ENCODE measurements at places on chromosomes 5 and 9. TPM values are rescaled to one million over a fixed set of nuclear protein-coding genes. Genes with fewer than 3 reads are reported as not detected.
A peak's percentile ranks its signal among the peaks of the same experiment; 100 is the strongest.

RHOBTB3 gene
- 71.1 TPM for total RNA-seq

SCGB3A2 gene
- total RNA-seq, result not detected

DNA sequence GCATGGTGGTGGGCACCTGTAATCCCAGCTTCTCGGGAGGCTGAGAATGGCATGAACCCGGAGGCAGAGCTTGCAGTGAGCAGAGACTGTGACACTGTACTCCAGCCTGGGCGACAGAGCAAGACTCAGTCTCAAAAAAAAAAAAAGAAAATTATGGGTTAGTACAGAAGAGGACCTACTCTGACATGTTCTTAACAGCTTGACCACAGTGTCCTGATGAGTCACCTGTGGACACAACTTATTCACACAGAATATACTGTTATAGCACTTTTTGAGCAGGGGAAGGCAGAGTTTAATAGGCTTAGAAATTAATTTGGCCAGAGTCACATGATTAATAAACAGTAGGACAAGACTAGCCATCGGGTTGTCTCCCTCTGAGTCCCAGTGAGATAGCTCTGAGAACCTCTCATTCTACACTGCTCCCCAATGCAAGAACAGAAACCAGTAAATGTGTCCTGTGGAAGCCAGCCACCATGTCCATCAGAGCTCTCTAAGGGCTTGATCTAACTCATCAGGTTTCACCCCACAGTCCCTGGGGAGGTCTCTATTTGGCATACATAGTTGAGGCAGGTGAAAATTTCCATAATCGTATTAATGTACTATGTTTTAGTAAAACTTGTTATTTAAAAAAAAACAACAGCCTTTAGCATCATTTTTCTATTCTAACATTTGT, 1077.9 kb upstream of the C9orf72 start:
- H3K4me3 ChIP-seq, result no peak overlapping the region
- no peaks in the 10 kb centered on the region for H3K4me1 ChIP-seq
- no peaks in the 10 kb centered on the region for H3K27me3 ChIP-seq
- DNase-seq, result no peak
- no peaks in the 10 kb centered on the region for H3K36me3 ChIP-seq
- no peak overlapping the region for H3K27ac ChIP-seq

DNA sequence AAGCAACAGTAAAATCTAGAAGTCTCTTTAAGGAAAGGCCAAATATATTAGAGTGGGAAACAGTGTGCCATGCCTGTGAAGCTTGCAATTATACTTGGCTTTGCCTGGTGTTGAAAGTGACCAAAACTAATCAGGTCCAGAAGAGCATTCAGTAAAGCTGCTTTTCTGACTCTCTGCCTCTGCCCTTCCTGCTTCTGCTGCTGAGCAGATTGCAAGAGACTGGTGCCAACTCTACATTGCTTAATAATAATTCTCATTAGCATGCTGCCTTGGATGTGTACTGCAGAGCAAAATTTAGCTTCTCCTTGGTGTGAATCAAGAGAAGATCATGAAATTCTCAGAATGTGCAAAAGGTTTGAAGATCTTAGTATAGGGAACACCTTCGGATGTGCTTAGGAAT, 120.4 kb upstream of the RFX3 start:
- H3K4me3 ChIP-seq, result no peak overlapping the region
- no peak overlapping the region for H3K27ac ChIP-seq
- no peaks in the 10 kb centered on the region for H3K36me3 ChIP-seq
- no peaks in the 10 kb centered on the region for H3K27me3 ChIP-seq
- H3K4me1 ChIP-seq, result no peaks in the 10 kb centered on the region

CCDC192 gene
- not detected for total RNA-seq

GRCh38 chr5:81183811-81184748, 49.0 kb upstream of the CKMT2 start:
- no peak overlapping the region for H3K27ac ChIP-seq
- DNase-seq, result no peak
- no peaks in the 10 kb centered on the region for H3K4me1 ChIP-seq
- H3K27me3 ChIP-seq, result no peaks in the 10 kb centered on the region
- H3K4me3 ChIP-seq, result no peak overlapping the region
- no peaks in the 10 kb centered on the region for H3K36me3 ChIP-seq

LRRC19 gene
- total RNA-seq, result not detected

CAPSL gene
- not detected for total RNA-seq

DNA sequence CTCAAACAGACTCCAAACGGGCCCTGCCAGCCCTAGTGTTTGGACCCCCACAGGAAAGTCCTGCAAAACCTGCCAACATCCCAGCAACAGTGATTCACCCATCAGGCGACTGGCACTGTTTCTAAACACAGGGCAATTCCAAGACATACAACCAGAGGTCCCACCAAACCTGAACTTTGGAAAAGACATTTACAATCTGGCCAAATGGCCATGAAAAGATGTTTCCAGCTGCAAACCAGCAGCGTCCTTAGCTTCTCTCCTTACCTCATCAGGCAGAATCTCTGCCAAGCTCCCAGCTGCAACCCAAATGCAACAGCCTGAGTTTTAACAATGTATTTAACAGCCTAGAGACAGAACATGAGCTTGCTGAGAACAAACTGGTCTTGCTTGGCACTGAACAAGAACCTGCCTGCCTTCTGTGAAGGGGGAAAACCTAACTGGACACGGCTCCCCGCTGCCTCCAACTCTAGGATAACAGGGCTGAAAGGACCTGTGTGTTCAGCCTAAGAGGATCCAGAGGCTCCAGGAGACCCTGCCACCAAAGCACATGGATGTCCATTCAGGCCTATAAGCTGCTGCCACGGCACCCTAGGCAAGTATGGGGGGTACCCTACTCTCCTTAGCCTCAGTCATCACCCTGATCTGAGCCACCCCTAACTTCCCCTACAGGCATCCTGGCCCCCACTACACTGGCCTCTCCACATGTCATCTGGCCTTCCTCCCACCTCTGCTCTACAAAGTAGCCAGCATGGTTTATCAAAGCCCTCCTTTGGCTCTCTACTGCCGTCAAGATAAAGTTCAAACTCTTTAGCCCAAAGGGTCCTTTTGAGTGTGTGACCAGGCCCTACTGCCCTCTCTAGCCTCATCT, 5.6 kb downstream of the P4HA2 start:
- H3K4me3 ChIP-seq, result no peak overlapping the region
- peak; percentile 41 for DNase-seq
- peaks cover 2% of the 10 kb centered on the region for H3K36me3 ChIP-seq
- H3K27ac ChIP-seq, result no peak overlapping the region
- H3K4me1 ChIP-seq, result peaks cover 4% of the 10 kb centered on the region
- peaks cover 3% of the 10 kb centered on the region for H3K27me3 ChIP-seq

DNA sequence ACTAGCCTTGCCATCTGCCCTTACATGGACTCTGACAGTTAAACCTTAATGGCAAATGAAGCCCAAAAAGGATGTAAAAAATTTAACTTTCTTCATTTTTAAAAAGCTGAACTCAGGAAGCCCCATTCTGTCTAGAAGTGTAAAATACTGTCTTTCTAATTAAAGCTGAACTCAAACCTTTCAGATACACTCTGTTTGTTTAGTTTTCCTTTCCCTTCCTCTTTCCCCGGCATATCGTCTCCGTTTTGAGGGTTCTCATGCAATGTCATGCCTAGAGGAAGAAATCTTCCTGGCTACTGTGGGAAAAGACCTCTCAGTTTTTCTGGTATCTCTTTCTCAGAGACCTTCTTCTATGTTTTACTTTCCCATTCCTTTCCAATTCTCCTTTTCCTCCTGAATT, 841.5 kb downstream of the DTWD2 start:
- no peaks in the 10 kb centered on the region for H3K36me3 ChIP-seq
- no peak for DNase-seq
- H3K4me3 ChIP-seq, result no peak overlapping the region
- no peak overlapping the region for H3K27ac ChIP-seq

DNA sequence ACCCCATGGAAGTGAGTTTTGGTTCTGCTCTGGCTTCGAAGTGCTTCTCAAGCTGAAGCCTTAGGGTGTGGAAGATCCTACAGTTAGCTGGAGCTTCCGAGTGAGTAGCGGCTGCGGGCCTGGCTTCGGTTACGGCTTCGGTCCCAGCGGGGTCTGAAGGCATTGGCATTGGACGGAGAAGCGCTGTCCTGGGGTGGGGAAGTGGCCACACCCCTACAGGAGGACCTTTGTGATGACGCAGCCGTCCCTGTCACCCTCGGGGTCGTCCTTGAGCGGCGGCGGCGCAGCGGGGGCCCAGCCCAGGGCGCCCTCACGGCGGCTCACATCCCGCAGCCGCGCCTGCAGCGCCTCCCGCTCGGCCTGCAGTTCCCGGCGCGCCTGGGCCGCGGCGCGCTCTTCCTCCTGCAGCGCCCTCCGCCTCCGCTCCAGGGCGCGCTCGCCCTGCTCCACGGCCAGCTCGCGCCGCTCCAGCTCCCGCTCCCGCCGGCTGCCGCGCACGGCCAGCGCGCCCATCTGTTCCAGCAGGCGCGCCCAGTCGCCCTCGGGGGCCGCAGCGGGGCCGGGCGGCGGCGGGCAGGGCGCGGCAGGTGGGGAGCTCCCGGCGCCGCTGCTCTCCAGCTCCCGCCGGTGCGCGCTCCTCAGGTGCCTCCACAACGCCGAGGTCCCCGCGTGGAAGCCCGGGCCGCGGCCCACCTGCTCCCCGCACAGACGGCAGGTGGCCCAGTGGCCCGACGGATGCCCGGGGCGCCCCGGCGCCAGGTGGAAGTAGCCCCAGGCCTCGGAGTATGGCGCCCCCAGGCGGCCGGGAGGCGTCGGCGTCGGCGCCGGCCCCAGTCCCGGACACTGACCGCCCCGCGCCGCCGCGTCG, 9.9 kb downstream of the ZBED3 start:
- H3K27me3 ChIP-seq, result no peaks in the 10 kb centered on the region
- peak overlapping the region; percentile 50 for H3K4me3 ChIP-seq
- peaks cover 12% of the 10 kb centered on the region for H3K36me3 ChIP-seq
- peak; percentile 94 for DNase-seq
- H3K4me1 ChIP-seq, result peaks cover 20% of the 10 kb centered on the region

GRCh38 chr5:9625731-9626130, 4.4 kb downstream of the TAS2R1 start:
- H3K4me3 ChIP-seq, result no peak overlapping the region
- no peak overlapping the region for H3K27ac ChIP-seq
- no peaks in the 10 kb centered on the region for H3K36me3 ChIP-seq

FBP2 gene
- total RNA-seq, result not detected

DNA sequence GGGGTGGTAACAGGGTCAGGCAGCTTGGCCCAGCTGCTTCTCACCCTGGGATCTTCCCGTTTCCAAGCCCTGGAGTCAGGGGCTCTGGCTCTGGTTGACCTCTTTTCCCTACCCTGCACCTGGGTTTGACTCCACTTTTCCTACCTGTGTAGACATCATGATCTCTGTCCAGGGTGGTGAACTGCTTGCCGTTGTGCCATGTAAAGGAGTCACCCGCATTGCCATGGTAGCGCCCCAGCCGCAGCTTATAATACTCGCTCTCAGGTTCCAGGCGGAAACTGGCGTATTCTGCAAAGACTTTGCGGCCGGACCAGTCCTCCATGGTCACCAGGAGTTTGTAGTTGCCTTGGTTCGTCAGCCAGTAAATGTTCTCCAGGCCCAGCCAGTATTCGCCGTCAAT, 30.9 kb downstream of the ANGPTL2 start:
- no peak overlapping the region for H3K4me3 ChIP-seq
- no peak overlapping the region for H3K27ac ChIP-seq
- no peaks in the 10 kb centered on the region for H3K27me3 ChIP-seq
- peaks cover 17% of the 10 kb centered on the region for H3K4me1 ChIP-seq

WDR38 gene
- not detected for total RNA-seq

GRCh38 chr5:54904425-54904824, 81.0 kb downstream of the ESM1 start:
- DNase-seq, result no peak
- no peak overlapping the region for H3K4me3 ChIP-seq
- no peak overlapping the region for H3K27ac ChIP-seq
- peaks cover 26% of the 10 kb centered on the region for H3K4me1 ChIP-seq
- no peaks in the 10 kb centered on the region for H3K27me3 ChIP-seq

GRCh38 chr5:168818558-168818957, 239.4 kb upstream of the PANK3 start:
- H3K36me3 ChIP-seq, result no peaks in the 10 kb centered on the region
- no peak overlapping the region for H3K27ac ChIP-seq
- no peak overlapping the region for H3K4me3 ChIP-seq
- H3K4me1 ChIP-seq, result no peaks in the 10 kb centered on the region
- no peaks in the 10 kb centered on the region for H3K27me3 ChIP-seq
- DNase-seq, result no peak

- no peaks in the 10 kb centered on the region for H3K36me3 ChIP-seq
- no peaks in the 10 kb centered on the region for H3K27me3 ChIP-seq
- no peak overlapping the region for H3K27ac ChIP-seq
- no peaks in the 10 kb centered on the region for H3K4me1 ChIP-seq
Observed at GRCh38 chr5:41414598-41414997, 95.8 kb downstream of the PLCXD3 start.

GRCh38 chr9:137299938-137300337, 2.1 kb downstream of the NRARP start:
- H3K27me3 ChIP-seq, result peaks cover 94% of the 10 kb centered on the region
- no peaks in the 10 kb centered on the region for H3K36me3 ChIP-seq

GRCh38 chr5:67206929-67207328, 10.3 kb upstream of the CD180 start:
- peaks cover 81% of the 10 kb centered on the region for H3K4me1 ChIP-seq
- no peak overlapping the region for H3K4me3 ChIP-seq
- DNase-seq, result peak; percentile 89
- peak overlapping the region; percentile 66 for H3K27ac ChIP-seq
- no peaks in the 10 kb centered on the region for H3K27me3 ChIP-seq

GRCh38 chr9:99822806-99823591, 1.3 kb downstream of the NR4A3 start:
- peak; percentile 78 for DNase-seq
- H3K4me3 ChIP-seq, result peak overlapping the region; percentile 93
- peak overlapping the region; percentile 97 for H3K27ac ChIP-seq
- peaks cover 31% of the 10 kb centered on the region for H3K4me1 ChIP-seq

IFNA13 gene
- total RNA-seq, result not detected

GRCh38 chr5:156431956-156432829, 105.2 kb downstream of the SGCD start:
- H3K27me3 ChIP-seq, result no peaks in the 10 kb centered on the region
- H3K4me3 ChIP-seq, result no peak overlapping the region
- H3K27ac ChIP-seq, result no peak overlapping the region
- H3K36me3 ChIP-seq, result no peaks in the 10 kb centered on the region
- no peaks in the 10 kb centered on the region for H3K4me1 ChIP-seq

SPOCK1 gene
- total RNA-seq, result 17.0 TPM

C5orf58 gene
- not detected for total RNA-seq

PRRT1B gene
- not detected for total RNA-seq

GDF9 gene
- 0.40 TPM for total RNA-seq

DNA sequence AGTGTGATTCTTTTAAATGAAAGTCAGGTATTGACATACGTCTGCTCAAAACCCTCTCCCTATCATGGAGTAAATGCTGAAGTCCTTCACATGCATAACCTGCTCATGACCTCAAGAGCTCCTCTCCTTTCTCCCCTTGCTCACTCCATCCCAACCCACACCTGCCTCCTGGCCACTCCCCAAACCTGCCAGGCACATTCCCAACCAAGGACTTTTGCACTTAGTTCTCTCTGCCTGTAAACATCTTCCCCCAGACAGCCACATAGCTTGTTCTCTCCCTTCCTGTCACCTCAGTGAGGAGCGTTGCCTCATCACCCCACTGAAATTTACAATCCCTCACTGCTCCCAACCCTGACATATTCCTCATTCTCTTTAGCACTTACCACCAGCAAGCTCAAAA, 8.7 kb downstream of the SETD9 start:
- H3K27ac ChIP-seq, result no peak overlapping the region
- H3K4me3 ChIP-seq, result no peak overlapping the region
- no peak for DNase-seq
- peaks cover 48% of the 10 kb centered on the region for H3K36me3 ChIP-seq

GRCh38 chr9:13513716-13514444, 234.4 kb upstream of the MPDZ start:
- no peak overlapping the region for H3K4me3 ChIP-seq
- peaks cover 5% of the 10 kb centered on the region for H3K4me1 ChIP-seq
- H3K27me3 ChIP-seq, result no peaks in the 10 kb centered on the region
- H3K36me3 ChIP-seq, result no peaks in the 10 kb centered on the region
- DNase-seq, result no peak

All from spleen (tissue), 13 donors.